ENCODE measurements at places on chromosomes 6 and 20. TPM values are rescaled to one million over a fixed set of nuclear protein-coding genes. Genes with fewer than 3 reads are reported as not detected.

DNA sequence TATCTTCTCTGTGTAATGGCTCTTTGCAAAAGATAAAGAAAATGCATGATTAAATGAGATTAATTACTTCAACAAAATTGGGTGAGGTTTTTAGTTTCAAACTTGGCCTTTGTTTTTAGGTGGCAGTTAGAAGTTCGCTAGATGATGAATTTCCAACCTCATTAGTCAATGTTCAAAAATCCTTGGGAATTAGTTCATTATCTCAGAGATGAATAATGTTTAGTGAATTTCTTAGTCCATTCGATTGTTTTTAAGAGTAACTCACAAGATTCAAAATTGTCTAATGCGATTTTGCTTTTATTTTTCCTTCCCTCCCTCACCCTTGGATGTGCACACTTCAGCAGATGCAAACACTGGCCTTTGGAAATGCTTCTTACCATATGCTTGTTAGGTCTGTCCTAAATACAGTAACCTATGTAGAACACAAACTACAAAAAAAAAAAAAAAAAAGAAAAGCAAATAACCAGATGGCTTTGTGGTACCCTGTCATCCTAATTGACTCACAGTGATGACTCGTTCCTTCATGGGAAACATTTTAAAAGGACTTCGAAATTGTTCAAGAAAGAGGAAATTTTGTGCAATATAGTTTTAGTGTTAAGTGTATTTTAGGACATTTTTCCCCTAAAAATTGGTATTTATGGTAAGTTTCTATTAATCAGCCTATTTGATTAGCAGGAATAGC is 66.7 kb downstream of the FAM229B start:
- DNase-seq, result no peak
- H3K4me1 ChIP-seq, result peaks cover 21% of the 10 kb centered on the region
- no peaks in the 10 kb centered on the region for H3K36me3 ChIP-seq
- no peak overlapping the region for H3K27ac ChIP-seq

DNA sequence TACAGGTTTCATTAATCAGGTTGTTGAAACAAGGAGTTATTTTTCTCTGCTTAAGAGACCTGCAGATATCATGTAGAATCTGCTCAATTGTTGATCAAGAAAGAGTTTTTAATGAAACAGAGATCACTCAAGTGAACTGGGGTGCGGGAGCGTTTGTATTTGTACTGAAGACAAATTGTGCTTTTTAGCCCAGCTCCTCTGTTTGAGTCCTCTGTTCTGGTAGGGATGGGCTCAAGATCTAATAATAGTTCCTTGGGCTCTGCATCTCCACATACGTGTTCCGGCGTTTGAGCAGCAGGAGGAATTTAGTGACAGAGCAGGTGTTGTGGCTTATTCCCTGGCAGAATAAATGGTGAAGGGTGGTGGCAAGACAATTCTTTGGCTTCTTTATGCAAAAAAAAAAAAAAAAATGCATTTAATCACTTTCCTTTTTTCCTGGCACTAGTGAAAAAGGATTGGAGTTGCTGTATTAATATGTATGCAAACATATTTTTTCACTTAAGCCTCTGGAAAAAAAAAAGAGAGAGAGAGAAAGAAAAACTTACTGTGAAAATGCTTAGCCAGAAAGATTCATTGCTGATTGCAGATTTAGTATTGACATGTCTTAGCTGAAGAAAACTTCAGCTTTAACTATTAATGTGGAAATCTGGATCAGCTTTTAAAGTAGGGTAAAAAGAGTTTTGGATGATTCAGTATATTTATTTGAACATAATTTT is 4.0 kb downstream of the CITED2 start:
- H3K4me3 ChIP-seq, result peak overlapping the region; percentile 98
- H3K27ac ChIP-seq, result peak overlapping the region; percentile 81
- H3K27me3 ChIP-seq, result no peaks in the 10 kb centered on the region

Gene DYNLT2
- 2.4 TPM for total RNA-seq

DNA sequence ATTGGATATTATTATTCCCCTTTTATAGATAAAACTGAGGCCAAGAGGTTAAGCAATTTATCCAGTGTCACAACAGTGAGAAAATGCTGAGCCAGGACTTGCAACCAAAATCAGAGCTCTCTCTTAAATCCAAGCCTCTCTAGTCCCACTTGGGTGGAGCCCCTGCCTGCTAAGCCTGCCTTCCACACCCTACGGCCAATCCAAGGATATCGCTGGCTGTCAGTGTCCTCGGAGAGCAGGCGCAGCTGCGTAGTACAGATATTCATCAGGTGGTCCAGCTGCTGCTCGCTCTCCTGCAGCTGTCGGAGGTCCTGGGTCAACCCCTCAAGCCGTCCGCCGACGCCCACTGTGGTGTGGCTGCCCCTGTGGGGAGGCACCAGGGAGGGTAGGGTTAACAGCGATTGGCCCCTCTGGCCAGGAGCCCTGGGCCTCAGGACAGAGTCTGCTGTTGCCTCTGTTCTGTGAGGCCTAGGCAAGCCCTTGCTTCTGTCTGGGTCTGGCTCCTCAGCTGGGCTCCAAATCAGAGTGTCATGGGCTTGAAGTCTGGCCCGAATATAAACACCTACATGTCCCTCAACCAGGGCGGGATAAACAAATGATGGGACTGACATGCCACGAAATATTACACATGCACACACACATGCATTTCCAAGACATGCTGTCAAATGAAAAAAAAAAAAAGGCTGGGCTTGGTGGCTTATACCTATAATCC is 3.9 kb upstream of the NECAB3 start:
- H3K27ac ChIP-seq, result no peak overlapping the region
- H3K27me3 ChIP-seq, result no peaks in the 10 kb centered on the region
- H3K36me3 ChIP-seq, result peaks cover 4% of the 10 kb centered on the region
- peaks cover 22% of the 10 kb centered on the region for H3K4me1 ChIP-seq
- no peak for DNase-seq

GRCh38 chr6:21423106-21423854 is 170.3 kb upstream of the SOX4 start:
- peaks cover 2% of the 10 kb centered on the region for H3K36me3 ChIP-seq
- H3K27ac ChIP-seq, result no peak overlapping the region
- H3K4me3 ChIP-seq, result no peak overlapping the region
- H3K27me3 ChIP-seq, result no peaks in the 10 kb centered on the region
- peaks cover 22% of the 10 kb centered on the region for H3K4me1 ChIP-seq

DNA sequence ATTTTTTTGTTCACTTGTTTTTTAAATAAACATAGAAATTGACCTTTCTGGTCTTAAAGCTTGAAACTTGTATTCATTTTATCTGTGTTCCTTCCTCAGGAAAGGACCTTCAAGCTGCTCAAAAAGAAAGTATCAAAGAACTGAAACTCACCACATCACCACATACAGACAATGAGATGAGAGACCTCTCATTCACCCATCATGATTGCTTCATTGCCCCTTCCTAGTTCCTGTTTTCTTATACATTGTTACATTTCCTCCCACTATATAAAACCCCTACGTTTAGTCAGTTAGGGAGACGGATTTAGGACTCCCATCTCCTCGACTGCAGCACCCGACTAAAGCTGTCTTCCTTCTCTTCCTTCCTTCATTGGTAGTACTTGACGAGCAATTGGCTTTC is 180.5 kb upstream of the OPRM1 start:
- H3K4me3 ChIP-seq, result no peak overlapping the region
- no peak overlapping the region for H3K27ac ChIP-seq
- no peaks in the 10 kb centered on the region for H3K4me1 ChIP-seq
- no peak for DNase-seq
- H3K27me3 ChIP-seq, result no peaks in the 10 kb centered on the region

Gene ALDH8A1
- total RNA-seq, result 1.3 TPM

GRCh38 chr6:3233904-3234303 is 6.5 kb upstream of the TUBB2B start:
- peaks cover 39% of the 10 kb centered on the region for H3K27me3 ChIP-seq
- H3K4me1 ChIP-seq, result peaks cover 43% of the 10 kb centered on the region
- no peak overlapping the region for H3K27ac ChIP-seq
- DNase-seq, result no peak

Gene ZNF311
- 2.3 TPM for total RNA-seq
